RPMI7951 (cell line): ENCODE measurements at places on chromosomes 5 and 9.

- DNase-seq: no peak
These were observed 1.6 kb downstream of the DMRT2 start for GRCh38 chr9:1051584-1052275.

DNA sequence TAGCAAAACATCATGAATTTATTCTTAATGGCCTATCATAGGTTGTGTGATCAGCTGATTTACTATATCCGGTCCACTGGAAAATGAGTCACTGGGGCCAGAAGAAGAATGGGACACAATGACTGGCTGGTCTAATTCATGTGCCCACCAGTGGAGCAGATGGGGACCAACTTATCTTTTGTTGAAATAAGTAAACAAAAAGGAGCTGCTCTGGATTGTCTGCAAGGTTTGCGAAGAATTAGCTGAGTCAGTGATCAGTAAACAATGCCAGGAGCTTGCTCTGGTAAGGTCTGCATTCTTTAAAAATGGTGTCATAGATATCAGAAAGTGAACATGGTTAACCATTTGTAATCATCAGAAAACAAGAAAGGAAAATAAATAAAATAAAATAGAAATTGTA, 128.0 kb downstream of the RASEF start:
- DNase-seq: peak; percentile 65

- peak; percentile 17 for DNase-seq
These were observed 18.8 kb downstream of the SLC1A1 start for GRCh38 chr9:4508907-4509589.

- no peak for DNase-seq
These were observed 35.0 kb upstream of the PCSK5 start for GRCh38 chr9:75855509-75855908.

DNA sequence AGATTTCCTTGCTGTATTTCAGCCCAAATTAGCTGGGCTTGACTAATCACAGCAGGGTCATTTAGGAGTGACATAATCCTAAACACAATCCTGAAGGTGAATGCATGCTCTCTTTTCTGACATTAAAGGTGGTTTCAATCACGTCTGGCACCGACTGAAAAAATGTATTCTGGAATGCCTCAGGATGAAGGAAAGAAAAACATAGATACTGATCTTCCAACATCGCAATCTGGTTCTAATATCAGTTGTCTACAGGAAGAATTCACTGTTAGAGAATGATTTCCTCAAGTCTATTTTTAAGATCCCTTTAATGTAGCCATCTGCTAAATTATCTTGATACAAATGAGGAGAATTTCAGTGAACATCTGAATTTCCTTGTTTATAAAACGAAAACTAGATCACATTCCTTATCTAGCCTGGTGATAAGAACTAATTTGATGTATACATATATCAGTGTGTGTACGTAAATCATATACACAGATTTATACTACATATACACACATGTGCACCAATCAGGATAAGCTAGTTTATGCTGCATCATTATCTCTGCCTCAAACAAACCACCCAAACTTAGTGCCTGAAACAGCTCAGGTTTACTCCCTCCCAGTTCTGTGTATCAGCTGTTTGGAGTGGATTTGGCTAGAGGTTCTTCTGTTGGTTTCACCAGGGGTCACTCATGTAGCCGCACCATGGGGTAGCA, 31.3 kb upstream of the TAS2R1 start:
- DNase-seq: peak; percentile 56

GRCh38 chr5:81177061-81177460, 56.1 kb upstream of the CKMT2 start:
- DNase-seq: no peak

- DNase-seq: no peak
These were observed 26.9 kb downstream of the HMGCR start for GRCh38 chr5:75363726-75364495.

DNA sequence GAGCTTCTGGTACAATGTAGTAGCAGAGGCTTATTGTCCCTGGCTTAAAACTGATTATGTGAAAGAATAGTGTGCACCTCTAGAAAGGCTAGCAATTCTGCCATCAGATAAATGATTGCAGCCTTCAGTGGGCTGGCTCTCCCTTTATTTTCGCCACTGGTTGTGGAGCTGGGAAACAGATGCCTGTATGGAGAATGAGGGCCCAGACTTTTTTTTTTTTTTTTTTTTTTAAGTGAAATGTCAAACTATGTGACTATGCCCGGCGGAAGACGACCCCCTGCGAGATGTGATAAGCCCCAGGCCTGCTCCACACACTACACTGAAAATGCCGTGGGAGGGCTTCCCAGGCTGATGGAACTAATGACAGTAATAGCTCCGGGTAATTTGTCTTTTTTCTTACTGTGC, 28.7 kb downstream of the ISL1 start:
- no peak for DNase-seq

- no peak for DNase-seq
These were observed 146.9 kb upstream of the DMAC1 start for GRCh38 chr9:7946458-7946857.

DNA sequence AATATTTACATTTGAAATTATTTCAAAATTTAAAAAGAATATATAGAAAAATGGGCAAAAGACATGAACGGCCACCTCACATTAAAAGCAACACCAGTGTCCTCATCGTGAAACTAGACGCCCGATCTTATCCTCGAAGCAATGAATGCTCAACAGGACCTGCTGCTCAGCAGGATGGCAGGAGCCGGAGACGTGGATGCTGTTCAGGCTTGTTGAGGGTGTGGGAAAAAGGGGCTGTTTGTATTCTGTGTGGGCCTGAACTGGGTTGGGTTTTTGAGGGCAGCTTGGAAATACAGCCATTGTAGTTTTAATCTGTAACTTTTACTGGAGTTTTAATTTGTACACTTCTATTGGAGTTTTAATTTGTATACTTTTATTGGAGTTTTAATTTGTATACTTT, 20.3 kb downstream of the EXOC3 start:
- DNase-seq: no peak

DNA sequence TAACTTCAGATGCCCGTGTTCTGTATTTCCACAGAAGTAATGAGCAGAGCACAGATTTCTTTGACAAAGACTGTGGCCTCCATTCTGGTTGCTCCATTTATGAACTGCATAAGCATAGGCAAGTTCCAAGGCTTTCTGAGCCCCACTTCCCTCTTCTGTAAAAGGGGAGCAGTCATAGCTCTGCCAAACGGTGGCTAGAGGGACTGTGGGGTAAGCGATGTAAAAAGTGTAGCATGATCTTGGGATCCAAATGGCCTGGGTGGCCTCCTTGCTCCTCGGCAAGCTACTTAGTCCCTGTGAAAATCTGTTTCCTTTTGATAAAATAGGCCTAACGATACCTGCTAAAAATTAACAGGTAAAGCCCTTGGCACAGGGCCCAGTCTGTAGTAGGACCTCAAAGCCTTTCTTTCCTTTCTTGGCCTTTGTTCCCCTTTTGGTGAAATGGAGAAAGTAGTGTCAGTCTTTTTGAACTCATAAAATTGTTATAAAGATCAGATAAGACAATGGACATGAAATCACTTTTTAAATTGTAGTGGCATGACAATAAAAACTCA, 646.6 kb downstream of the ACTL7B start:
- DNase-seq: no peak

DNA sequence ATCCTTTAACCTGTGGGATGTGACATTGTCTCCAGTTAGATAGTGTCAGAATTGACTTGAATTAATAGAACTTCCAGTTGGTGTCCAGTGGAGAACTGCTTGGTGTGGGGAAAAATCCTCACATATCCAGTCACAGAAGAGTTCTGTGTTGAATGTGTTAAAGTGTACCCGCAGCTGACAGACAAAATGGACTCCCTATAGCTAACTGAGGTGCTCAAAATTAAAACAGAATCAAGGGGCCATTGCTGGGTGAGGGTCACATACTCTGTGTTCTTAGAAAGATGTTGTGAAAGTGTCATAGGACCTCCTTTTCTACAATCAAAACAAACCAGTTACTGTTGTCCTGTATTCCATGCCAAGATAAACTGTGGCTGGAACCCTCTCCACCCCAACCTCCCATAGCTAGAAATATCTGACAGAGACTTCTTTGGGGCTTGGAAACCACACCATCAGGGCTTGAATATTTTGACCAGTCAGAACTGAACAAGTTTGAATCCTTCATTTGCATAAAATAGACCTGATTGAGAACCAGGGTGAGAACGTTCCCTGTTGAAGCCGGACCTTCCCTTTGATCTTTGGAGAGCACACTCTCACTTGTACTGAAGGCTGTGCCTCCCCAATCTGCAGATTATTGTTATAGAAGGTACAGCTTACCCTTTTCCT, 164.0 kb upstream of the ZNF608 start:
- no peak for DNase-seq

DNA sequence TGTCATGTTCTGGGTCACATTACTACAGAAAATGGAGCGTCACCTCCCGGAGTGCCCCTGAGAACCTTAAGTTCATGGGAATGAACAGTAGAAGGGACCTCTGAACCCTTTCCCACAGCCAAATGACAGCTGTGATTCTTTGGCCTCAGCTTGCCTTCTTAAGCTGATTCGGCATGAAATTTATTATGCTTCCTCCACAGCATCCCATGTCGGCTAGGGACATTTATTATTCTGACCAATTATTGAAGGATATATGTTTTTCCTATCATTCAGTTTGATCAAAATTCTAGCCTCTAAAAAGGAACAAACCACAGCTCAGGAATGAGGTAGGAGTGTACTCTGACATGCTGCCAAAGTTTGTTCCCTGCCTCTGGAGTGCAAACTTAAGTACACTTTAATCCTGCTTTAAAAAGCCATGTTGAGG, 440.6 kb downstream of the CETN3 start:
- peak; percentile 11 for DNase-seq
